ENCODE measurements at places on chromosomes 11 and 22.

DNA sequence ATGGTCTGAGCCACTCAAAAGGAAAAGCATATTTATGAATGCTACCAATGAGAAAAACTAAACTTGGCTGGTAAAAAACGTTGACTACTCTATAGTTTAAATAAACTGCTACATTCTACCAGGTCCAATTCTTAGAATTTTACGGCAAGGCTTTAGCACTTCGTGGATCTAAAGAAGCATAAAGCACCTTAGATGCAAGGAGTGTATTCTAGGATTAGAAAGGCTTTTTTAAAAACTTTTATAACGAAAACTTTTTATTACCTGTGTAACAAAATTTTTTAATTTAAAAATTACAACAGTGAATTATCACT lies 13.9 kb downstream of the PHF21A start:
- no peak for DNase-seq

DNA sequence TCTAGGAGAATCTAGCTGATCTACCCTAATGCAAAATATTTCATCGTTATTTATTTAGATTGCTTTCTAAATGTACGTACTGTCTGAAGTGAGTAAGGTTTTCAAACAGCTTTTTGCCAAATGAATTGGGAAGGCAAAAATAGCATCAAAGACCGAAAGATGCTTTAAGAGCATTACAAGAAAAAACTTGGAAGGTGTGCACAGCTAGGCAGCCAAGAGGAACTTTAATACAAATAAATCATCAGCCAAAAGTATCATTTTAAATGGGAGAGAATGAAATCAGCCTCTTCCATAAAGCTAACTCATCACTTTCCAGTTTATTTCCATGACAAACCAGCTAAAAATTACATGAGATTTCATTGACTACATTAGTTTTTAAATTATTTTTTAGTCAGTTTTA lies 30.2 kb upstream of the CFAP300 start:
- no peak for DNase-seq

- DNase-seq = no peak
These were observed 29.5 kb downstream of the PPFIBP2 start for GRCh38 chr11:7543302-7543701.

DNA sequence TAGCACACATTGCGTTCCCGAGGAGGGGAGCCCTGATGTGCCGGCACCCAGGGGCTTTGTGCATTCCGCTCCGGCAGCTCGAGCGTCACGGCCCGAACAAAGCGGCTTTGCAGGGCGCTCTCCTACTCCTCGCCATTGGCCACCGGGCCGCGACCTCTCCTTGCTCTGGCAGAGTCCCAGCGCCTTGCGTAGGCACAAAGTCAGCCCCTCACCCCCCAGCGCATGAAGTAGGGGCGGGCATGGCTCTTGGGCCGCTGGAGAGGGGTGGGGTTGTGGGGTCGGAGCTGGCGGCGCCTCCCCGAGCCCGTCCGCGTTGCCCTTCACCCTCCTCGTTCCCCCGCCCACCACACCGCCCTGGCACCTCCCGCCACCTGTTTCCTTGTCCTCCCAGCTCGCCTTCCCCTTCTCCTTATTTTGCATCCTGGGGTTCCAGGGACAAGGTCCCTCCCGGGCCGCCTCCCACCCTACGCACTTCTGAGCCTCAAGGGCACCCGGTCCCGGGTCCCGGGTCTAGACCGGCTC lies 753 bp upstream of the PPARA start:
- no peak for DNase-seq

DNA sequence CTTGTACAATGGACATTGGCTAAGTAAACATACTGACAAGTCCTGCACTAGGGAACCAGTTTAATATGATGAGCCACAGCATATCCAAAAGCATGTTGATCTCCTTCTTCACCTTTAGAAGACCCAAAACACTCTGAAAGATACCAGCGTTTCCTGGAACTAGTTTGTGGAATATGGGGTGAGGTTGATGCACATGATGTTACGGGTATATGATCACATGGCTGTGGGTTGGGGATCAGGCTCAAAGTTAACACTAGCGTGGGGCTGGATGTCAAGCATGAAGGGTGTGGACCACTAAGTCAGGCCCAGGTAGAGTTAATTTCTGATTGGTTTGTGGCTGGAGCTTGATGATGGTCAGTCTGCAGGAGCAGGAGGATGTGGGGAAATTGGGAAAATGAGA lies 9.0 kb downstream of the IGLL5 start:
- no peak for DNase-seq

GRCh38 chr11:59528711-59529110 lies 17.4 kb downstream of the OR4D9 start:
- DNase-seq = no peak

DNA sequence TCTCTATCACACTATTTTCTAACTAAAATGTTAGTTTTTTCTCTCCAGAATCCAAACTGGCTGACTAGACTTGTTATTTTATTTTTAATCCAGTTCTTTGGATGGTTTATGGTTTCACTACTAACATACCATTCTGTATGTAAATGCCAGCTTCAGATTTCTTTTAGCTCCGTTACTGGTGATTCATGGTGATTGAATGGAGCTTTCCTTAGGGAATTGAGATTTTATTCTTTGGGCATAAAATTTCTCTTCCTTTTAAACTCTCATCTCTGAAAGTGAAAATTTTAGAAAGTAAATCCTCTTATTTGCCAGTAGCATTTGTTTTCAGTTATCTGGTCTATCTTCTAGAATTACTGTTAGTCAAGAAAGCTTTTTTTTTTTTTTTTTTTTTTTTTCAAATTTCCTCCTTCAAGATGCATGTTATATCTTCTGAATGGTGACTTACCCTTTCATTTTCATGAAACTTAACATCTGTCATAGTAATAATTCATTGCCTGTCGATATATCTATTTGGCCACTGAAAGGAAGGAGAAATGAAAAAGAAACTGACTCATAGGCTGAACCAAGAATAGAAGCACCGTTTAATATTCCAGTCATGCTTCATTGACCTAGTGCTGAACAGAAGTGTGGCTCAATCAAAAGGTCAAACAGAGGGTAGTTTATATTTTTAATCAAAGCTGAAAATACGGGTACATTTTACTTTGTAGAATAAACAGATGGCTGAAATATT lies 6.4 kb downstream of the ENDOD1 start:
- DNase-seq = no peak

- DNase-seq = no peak
These were observed 51.9 kb upstream of the PTPRJ start for GRCh38 chr11:47928426-47928825.

GRCh38 chr11:65208785-65209710 lies 27.3 kb downstream of the CAPN1 start:
- no peak for DNase-seq

DNA sequence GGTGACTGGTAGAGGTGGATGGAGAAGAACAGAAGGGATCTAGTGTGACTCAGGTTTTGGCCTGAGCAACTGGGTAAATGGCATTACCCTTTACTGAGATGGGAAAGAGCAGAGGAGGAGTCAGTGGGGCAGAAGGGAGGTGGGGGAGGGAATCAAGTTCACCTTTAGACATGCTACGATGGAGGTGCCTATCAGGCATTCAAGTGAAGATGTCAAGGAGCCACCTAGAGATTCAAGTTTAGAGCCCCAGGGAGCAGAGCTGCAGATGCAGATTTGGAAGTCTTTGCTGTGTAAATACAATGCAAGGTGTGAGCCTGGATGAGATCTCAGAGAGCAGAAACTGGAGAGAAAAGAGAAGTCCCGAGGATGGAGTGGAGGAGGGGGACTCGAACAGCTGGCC lies 979 bp upstream of the MOGAT2 start:
- DNase-seq = no peak

- no peak for DNase-seq
These were observed 30.0 kb downstream of the FSHB start for GRCh38 chr11:30260813-30261212.

DNA sequence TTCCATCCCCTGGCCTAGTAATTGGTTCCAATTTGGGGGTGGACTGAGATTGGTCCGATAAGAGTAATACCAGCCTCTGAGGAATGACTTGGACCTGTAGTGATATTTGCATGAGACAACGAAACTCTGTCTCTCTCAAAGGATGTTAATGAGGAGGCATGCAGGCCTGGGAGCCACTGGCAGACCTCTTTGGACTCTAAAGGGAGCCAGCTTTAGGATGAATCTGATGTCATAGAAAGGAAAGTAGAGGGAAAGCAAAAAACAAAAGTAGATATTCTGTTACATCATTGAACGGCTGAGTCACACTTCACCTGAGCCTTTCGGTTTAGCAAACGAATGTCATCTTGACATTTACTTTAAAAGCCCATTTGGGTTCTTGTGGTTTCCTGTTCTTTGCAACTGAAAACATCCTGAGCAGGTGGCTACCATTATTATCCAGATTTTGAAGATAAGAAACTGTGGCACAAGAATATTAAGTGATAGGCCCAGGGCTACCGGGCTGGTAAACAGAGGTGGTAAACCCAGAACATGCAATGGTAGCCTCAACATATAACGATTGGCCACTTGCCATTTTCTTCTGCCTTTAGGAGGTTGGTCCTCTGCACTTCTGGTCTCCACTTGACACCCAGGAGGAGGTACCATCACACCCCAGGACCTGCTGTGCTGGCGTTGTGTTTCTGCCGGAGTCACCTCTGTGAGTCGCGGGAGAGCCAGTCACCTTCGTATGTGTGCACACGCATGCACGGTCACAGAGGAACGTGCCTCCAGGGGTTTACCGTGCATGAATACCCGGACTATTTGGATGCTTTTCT lies 42.7 kb downstream of the RTL6 start:
- no peak for DNase-seq

DNA sequence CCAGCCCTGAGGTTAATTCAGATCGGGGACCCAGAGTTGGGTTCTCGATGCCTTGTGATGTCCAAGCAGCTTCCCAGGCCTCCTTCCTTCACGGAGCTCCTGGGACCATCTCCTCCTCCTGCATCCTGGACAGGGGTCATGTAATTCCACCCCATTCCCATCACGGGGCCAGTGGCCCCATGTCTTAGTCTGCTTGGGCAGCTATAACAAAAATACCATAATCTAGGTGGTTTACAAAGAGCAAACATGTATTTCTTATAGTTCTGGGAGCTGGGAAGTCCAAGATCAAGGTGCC lies 41.7 kb upstream of the PRDM11 start:
- no peak for DNase-seq

DNA sequence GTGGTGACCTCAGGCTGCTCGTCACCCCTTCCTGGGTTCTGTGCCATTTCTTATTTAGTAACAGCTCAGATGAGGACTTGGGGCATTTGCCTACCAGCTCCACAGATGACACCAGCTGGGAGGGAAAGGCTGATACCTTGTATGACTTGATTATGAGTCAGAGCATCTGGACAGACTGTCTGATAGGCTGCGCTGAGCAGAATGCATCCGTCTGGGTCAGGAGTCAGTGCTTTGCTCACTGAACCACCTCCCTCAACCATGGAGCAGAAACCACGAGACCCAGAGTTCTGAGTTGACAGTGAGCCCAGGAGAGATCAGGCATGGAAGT lies 6.8 kb downstream of the ST14 start:
- peak; percentile 44 for DNase-seq

GRCh38 chr22:39446239-39446721 lies 10.5 kb upstream of the MGAT3 start:
- DNase-seq = no peak

GRCh38 chr11:96152623-96153022 lies 190.4 kb downstream of the MAML2 start:
- no peak for DNase-seq

- no peak for DNase-seq
These were observed 110.2 kb upstream of the TEAD1 start for GRCh38 chr11:12564012-12564411.

- DNase-seq = no peak
These were observed 31.2 kb downstream of the CD82 start for GRCh38 chr11:44596525-44597276.

- DNase-seq = no peak
These were observed 7.3 kb upstream of the CCDC15 start for GRCh38 chr11:124946735-124947141.

DNA sequence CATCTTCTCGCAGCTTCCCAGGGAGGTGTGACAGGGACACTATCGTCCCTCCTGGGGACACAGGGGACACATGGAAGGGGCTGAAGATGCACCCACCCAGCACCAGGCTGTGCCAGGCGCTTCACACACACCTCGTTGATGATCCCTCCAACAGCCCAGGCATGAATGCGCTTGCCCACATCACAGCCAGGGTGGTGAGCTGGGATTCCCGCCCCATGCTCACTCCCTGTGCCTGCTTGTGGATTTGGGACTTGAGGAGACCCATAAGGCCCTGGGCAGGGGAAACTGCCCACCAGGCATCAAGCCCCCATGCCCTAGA lies 57.8 kb downstream of the OTOG start:
- DNase-seq = no peak

DNA sequence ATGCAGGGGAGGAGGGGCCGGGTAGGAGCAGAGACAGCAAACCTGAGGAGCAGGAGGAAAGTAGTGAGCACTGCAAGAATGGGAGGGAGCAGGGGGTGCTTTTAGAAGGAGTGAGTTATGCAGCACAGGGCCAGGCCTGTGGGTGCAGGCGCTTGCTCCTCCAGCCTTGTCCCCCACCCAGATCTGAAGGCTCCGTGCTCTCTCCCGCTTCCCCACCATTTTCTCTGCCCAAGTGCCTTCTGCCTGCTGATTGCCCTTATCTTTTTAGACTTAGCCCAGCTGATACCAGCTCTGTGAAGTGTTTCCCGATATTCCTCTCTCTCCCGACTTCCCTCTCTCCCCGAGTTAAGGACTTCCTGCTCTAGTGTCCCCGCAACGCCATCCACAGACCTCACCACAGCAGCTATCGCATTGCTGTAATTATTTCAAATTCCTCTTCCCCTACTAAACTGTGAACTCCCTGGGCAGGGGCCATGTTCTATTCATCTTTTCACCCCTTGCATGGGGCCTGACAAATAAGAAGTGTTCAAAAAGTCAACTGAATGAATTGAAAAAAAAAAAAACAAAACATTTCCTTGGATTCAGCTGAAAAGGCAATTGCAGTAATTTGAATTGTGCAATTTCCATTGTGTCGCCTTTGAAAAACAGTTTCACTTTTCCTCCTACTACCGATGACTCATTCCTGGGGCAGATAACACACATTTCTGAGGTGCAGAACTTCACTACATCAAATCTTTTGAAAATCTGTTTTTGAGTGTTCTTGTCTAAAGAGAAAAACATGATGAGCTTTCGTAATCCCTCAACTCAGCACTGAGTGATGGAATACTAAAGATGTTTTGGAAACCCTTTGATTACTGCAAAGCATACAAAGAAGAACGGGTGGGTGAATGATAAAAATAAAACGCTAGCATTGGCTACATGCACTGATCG lies 69.7 kb upstream of the BMAL1 start:
- DNase-seq = peak; percentile 92

All from OCI-M1 (cell line).